Panc1 (cell line): ENCODE measurements at places on chromosomes 11 and 22. TPM values are rescaled to one million over a fixed set of nuclear protein-coding genes. Genes with fewer than 3 reads are reported as not detected.

DNA sequence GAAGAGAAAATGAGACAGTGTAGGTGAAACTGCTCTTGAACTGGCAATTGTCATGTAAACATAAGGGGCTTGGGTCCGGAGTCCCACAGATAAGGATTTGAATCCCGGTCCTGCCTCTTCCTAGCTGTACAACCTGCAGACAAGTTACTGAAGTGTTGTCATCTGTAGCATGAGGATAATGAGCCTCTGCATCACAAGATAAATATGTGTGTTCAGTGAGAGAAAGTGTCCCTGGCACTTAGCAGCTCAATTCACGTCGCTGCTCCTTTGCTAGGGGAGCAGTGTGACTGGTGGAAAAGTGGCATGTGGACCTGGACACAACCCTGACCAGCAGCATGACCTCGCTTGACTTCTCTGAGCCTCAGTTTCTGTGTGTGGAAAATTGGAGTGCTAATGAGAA is 73.7 kb upstream of the NECTIN1 start:
- peaks cover 5% of the 10 kb centered on the region; the same call in 1 of the 2 replicates for H3K27me3 ChIP-seq
- DNase-seq: no peak
- no peaks in the 10 kb centered on the region for H3K4me1 ChIP-seq
- H3K36me3 ChIP-seq: no peaks in the 10 kb centered on the region
- H3K4me3 ChIP-seq: no peak overlapping the region
- H3K27ac ChIP-seq: no peak overlapping the region

DNA sequence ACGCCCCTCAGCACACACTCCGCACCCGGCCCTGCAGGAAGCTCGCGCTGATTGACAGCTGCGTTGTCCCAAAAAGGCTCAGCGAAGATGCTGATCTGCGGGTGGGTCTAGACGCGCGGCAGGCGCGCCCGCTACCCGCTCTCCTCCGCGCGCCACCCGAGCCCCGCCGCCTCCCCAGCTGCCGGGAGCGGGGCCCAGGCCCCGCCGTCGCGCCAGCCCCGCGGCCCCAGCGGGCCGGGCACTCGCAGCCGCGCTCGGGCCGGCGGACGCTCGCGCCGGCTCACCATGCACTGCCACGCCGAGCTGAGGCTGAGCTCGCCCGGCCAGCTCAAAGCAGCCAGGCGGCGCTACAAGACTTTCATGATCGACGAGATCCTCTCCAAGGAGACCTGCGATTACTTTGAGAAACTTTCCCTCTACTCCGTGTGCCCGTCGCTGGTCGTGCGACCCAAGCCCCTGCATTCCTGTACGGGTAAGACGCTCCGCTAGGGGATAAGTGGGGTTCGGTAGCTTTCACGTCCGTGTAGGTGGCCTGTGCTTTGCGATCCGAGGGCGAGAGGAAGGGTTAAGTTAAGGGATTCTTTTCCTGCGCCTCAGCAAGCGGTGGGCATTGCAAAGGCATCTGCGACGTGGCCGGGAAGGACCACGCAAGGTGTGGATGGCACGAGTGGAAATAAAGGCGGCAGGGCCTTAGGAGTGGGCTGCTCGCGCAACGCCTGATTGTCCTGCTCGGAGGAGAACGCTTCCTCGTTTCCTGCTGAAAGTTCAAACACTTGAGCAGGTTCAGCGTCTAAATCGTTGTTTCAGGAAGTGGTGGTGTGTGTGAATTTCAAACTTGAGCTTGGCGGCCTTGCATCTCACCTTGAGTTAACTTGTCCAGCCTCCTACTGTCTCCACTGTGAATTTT is at the start of gene BARX2:
Gene BARX2, plus strand, starts transcription at position 98 of the 907 bp plus-strand sequence. Its CDS starts 188 bp downstream, at position 286.
- H3K4me3 ChIP-seq: peak within 1 kb of the TSS; percentile 51
- peak within 1 kb of the TSS; percentile 77 for H3K27ac ChIP-seq
- H3K36me3 ChIP-seq: no peaks in the 10 kb centered on the region

DNA sequence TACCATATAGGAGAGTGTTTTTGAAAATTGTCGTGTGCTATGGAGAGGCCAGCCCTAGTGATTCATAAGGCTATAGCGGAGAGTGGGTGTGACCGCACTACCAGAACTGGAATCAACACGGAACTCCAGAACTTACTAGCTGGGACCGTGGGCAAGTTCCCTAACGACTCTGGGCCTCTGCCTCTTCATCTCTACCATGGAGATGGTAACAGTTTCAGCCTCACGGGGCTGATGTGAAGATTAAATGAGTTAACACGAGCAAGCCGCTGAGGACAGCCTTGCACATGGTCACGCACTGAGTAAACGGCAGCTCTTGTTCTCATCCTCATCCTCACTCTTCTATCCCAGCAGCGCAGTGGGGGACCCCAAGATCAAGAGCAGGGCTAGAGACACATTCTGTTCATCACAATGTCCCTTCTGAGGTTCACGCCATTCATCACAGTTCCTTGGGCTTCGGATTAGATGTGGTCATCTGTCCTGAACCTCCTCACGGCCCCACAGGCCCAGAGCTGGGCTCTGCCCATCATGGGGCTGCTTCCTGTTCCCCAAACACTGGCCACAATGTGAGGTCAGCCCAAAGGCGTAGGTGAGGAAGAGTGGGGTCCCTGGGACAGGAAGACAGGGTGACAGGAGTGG is 47.2 kb upstream of the CD5 start:
- no peaks in the 10 kb centered on the region for H3K36me3 ChIP-seq
- no peaks in the 10 kb centered on the region for H3K27me3 ChIP-seq
- no peak overlapping the region for H3K4me3 ChIP-seq
- DNase-seq: no peak
- no peak overlapping the region for H3K27ac ChIP-seq

GRCh38 chr11:27370374-27370773 is 7.4 kb upstream of the CCDC34 start:
- H3K4me3 ChIP-seq: no peak overlapping the region
- H3K27ac ChIP-seq: no peak overlapping the region
- no peaks in the 10 kb centered on the region for H3K27me3 ChIP-seq
- peaks cover 12% of the 10 kb centered on the region for H3K36me3 ChIP-seq
- no peak for DNase-seq

DNA sequence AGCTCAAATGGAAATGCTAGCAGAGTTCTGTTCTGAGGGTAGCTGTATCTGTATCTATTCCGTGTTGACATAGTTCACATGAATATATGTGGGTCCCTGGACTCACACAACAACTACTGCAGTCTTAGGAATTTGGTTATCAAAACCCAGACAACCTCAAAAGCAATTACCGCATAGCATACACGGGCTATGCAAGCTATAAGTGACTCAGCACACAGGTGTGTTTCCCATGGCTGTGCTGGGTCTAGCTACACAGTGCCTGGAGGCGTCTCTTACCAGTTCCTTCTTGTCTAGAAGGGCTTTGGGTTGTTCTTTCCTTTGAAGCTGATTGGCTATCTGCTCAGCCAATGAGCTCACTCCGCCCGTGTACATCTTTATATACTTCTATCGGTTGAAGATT is 98.2 kb upstream of the BID start:
- H3K36me3 ChIP-seq: no peaks in the 10 kb centered on the region
- H3K4me1 ChIP-seq: no peaks in the 10 kb centered on the region
- H3K4me3 ChIP-seq: no peak overlapping the region
- no peak overlapping the region for H3K27ac ChIP-seq

DNA sequence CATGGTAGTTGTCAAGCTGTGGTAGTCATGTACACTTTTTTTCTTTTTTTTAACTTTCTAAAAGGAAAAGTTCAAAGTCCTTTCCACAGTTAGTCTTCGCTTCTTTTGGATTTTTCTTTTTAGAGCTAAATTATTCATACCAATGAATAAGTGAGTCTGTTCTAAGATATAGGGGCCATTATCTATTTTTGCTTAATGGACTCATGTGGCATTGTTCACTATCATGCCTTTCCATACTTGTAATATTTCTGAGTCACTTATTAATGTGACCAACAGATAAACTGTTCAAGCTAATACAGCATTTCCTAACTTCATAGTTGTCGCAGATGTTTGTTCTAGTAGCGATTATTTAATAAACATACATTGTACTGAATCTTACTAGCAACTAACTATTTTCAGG is 8.0 kb upstream of the B3GNT6 start:
- no peaks in the 10 kb centered on the region for H3K27me3 ChIP-seq
- H3K4me3 ChIP-seq: no peak overlapping the region

- H3K27me3 ChIP-seq: no peaks in the 10 kb centered on the region
- H3K4me3 ChIP-seq: no peak overlapping the region
- DNase-seq: no peak
- 0 out of 2 replicates have a peak, but pooled peaks cover under 1% of the 10 kb centered on the region for H3K4me1 ChIP-seq
Measured at GRCh38 chr11:36115378-36115801, 171.5 kb downstream of the LDLRAD3 start.

- H3K36me3 ChIP-seq: no peaks in the 10 kb centered on the region
- DNase-seq: no peak
- no peak overlapping the region for H3K4me3 ChIP-seq
- H3K27me3 ChIP-seq: no peaks in the 10 kb centered on the region
- no peak overlapping the region for H3K27ac ChIP-seq
Measured at GRCh38 chr11:66032957-66033735, 6.9 kb upstream of the CATSPER1 start.

GRCh38 chr11:78786086-78786485 is 211.4 kb upstream of the NARS2 start:
- no peak overlapping the region for H3K27ac ChIP-seq
- no peak overlapping the region for H3K4me3 ChIP-seq
- H3K4me1 ChIP-seq: no peaks in the 10 kb centered on the region
- no peak for DNase-seq
- no peaks in the 10 kb centered on the region for H3K36me3 ChIP-seq

DNA sequence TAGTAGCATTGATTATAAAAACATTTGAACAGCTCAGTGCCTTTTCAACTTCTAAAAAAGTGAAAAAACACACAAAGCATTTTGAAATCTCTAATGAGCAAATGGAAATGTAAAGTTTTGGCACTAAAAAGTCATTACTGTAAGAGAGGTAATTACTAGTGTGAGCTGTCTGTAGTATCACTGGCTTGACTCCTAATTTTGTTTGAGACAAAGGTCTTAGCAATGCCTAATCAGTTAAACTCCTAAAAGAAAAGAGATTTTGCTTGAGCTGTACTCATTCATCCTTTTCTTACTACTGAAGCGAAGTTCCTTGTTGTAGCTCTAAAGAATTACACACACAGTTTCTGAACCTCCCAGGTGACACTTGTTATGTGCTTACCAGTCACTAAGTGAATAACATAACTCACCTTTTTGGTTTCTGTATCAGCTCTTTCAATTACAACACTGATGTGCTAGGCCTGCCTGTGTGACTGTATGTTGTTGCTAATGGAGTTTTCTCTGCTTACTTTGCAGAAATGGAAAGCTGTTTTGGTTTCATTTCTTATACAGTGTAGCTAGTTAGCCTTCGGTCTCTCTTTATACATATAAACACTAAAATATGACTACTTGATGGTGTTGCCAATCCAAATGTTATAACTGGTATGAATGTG is 924.4 kb upstream of the TENM4 start:
- H3K4me3 ChIP-seq: no peak overlapping the region
- no peak overlapping the region for H3K27ac ChIP-seq
- no peaks in the 10 kb centered on the region for H3K4me1 ChIP-seq
- no peaks in the 10 kb centered on the region for H3K27me3 ChIP-seq
- DNase-seq: no peak
- H3K36me3 ChIP-seq: no peaks in the 10 kb centered on the region

DNA sequence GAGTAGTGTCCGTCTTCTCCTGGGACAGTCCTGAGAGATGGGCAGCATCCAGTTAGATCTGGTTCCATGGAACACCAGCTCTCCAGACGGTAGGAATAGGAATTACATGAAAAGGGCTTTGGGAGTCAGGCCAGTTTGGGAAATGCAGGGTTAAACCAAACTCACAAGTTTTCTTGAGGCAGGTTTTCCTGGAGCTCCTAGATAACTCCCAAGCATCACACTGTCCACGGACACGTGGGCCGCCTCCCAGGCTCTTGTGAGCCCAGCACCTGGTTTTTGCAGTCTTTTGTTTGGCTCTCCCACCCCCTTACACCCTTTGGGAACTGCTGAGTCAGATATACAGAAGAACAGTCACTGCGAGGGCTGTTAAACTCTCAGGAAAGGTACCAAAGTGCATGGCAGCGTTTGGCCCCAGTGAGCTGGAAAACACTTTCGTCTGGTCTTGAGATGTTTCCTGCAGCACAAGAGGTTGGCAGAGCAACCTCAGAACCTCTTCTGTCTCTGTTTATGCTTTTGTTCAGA is 90.0 kb downstream of the BCR start:
- DNase-seq: no peak
- no peak overlapping the region for H3K4me3 ChIP-seq
- no peaks in the 10 kb centered on the region for H3K36me3 ChIP-seq

GRCh38 chr11:57364851-57365660 is 15.9 kb downstream of the PRG3 start:
- DNase-seq: no peak
- no peak overlapping the region for H3K4me3 ChIP-seq
- H3K27me3 ChIP-seq: no peaks in the 10 kb centered on the region; the same call in 1 of the 2 replicates
- 0 out of 2 replicates have a peak, but pooled peaks cover under 1% of the 10 kb centered on the region for H3K4me1 ChIP-seq

DNA sequence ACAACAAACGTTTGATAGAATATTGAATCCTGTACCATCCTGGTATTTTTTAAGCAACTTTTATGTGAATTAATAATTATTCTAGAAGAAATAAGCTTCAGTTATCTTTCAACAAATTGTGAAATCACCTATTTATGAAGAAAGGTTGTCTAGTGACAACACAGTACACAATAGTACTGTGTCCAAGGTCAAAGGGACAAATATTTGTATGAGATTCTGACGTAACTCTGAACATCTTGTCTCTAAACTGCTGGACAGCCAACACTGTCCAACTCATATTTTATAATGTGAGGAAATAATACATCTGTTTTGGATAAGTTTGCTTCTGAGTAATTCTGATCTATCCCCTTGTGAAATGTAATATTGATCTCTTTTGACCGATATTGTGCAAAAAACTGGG is 18.9 kb downstream of the CASP5 start:
- no peaks in the 10 kb centered on the region for H3K27me3 ChIP-seq
- DNase-seq: no peak
- no peaks in the 10 kb centered on the region for H3K36me3 ChIP-seq
- H3K4me3 ChIP-seq: no peak overlapping the region

DNA sequence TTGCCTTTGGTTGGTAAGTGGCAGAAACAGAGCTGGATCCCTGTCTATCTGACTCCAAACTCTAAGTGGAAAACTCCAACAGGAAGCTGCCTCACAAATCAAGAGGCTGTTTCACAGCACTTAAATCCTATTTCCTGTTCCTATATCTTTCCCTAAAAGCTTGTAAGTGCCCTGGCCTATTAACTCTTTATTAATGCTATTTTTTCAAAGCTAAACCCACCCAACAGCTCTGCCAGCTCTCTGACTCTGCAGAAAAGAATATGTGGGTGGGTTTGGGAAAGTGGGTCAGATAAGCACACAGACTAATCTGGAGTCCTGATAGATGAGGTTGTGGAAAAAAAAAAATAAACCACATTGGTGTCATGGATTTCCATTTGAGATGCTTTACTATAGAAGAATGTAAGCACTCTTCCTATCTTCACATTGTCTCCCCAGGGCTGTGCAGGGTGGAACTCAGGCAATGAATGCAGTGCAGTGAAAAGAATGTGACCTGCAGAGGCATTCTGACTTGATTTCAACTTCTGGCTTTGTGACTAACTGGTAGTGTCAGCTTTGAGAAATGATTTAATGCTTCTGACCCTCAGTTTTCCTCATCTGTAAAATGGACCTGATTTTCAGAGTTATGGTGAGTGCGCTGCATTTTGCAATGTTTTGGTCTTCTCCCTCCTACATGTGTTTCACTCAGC is 125.6 kb downstream of the AASDHPPT start:
- H3K4me3 ChIP-seq: no peak overlapping the region
- H3K4me1 ChIP-seq: no peaks in the 10 kb centered on the region
- H3K27ac ChIP-seq: no peak overlapping the region
- no peaks in the 10 kb centered on the region for H3K36me3 ChIP-seq
- no peak for DNase-seq

CDCA5 gene
- total RNA-seq: 92.9 TPM

ART1 gene
- not detected for total RNA-seq

THYN1 gene
- 33.6 TPM for total RNA-seq

VPREB1 gene
- total RNA-seq: not detected

CDKN1C gene
- total RNA-seq: 4.6 TPM

NPAS4 gene
- total RNA-seq: 0.08 TPM

USP2 gene
- 3.1 TPM for total RNA-seq

LUZP2 gene
- total RNA-seq: 0.18 TPM

OR2D2 gene
- total RNA-seq: 0.49 TPM

INS gene
- total RNA-seq: not detected

WNT7B gene
- total RNA-seq: 52.1 TPM
